ENCODE measurements at places on chromosomes 2 and 18.

GRCh38 chr2:215396595-215397313 lies 39.1 kb downstream of the FN1 start:
- no peak for DNase-seq

GRCh38 chr2:238940806-238941205 lies 92.9 kb downstream of the TWIST2 start:
- no peak for DNase-seq

GRCh38 chr2:113675875-113676274 lies 48.8 kb downstream of the RABL2A start:
- DNase-seq: no peak

DNA sequence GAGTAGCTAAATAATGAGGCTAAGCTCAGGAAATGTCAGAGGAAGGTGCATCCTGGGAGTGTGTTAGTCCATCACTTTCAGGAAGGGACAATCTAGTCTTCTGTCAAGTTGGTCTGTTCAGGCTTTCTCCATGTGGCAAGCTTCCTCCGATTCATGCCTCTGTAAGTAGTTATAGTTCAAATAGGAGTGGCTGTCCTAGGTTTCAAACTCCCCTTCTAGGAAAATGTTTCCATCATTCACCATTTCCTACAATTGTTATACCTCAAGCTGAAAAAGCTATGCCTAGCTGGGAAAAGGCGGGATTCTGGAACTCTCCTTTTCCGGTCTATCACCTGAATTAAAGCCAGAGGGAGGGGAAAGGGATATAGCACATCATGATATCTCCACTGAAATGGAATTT lies 287.7 kb upstream of the ZSWIM2 start:
- DNase-seq: no peak

- no peak for DNase-seq
Observed at GRCh38 chr18:55136258-55136657, 177.0 kb upstream of the CCDC68 start.

- DNase-seq: no peak
Observed at GRCh38 chr2:54880428-54880827, 157.0 kb downstream of the EML6 start.

GRCh38 chr2:62176801-62177200 lies 19.1 kb upstream of the B3GNT2 start:
- DNase-seq: no peak

DNA sequence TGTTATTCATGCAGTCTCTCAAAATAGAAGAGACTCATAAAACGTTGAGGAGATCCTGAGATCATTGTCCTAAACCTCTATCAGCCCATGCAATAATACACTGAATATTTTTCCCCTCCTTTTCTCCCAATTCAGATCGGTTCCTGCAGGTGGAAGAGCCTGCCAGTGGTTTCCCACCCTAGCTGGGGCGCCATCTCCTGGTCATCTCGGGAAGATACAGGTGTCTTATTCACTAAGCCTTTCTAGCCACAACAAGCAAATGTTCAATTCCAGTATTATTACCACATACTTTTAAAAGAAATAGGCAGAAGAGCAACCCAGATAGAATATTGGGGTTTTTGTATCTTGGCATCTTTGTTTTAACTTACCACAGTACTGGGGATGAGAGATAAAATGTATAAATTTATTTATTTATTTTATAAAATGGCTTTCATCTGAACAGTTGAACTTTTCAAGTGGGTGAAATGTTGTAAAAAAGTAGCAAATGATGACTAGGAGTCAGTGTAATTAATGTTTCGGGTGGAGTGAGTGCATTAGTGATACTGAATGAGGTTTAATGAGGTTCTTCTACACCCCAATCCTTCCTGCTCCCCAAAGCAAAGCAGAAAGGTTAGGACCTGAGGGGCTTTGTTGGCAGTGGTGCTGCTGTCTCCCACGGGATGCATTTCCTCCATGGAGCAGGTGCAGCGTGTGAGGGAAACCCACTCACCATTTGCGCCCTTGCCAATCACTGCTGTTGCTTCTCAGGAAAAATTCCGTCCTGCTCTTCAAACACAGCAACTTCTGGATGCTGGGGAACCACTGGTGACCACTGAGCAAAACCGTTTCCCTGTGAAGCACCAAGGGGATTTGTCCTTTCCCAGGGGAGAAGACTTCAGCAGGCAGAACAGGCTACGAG lies 147.1 kb upstream of the FHL2 start:
- DNase-seq: peak; percentile 39

GRCh38 chr2:120352696-120353590 lies 7.0 kb downstream of the INHBB start:
- no peak for DNase-seq

DNA sequence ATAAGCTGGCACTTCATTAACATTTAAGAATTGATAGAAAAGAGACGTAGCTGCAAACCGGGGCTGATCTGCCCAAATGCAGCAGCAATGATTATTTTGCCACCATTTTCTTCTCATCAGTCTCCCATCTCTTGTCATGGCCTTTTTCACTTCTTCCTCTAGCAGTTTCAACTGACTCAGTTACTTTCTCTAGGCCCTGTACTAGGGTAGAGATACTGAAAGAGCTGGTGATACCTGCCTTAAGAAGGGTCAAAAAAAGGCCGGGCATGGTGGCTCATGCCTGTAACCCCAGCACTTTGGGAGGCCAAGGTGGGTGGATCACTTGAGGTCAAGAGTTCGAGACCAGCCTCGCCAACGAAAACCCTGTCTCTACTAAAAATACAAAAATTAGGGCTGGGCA lies 127.4 kb downstream of the LTBP1 start:
- no peak for DNase-seq

- DNase-seq: no peak
Observed at GRCh38 chr18:21960189-21960588, 209.2 kb upstream of the GATA6 start.

DNA sequence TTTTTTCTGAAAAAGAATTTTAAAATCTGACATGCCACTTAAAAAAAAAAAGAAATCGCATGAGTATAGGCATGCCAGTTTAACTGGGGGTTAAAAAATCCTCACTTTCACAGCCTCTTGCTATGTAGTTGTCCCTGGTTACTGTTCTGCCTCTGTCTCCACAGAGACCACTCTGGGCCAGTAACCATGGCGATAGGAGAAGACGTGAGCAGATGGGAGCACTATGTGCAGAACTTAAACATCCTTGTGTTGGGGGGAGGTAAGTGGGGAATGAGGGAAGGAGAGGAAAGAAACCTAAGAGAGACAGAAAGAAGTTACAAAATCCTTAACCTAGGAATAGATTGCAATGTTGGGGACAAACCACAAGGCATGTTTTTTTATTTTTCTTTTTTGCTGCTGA lies 75.9 kb upstream of the CYRIA start:
- no peak for DNase-seq

GRCh38 chr2:237280229-237280628 lies 133.7 kb downstream of the COL6A3 start:
- DNase-seq: no peak

- no peak for DNase-seq
Observed at GRCh38 chr2:27441958-27442919, at the start of gene KRTCAP3. KRTCAP3 (plus strand) TSS chr2:27442381; CDS start chr2:27442413, 32 bp downstream.

DNA sequence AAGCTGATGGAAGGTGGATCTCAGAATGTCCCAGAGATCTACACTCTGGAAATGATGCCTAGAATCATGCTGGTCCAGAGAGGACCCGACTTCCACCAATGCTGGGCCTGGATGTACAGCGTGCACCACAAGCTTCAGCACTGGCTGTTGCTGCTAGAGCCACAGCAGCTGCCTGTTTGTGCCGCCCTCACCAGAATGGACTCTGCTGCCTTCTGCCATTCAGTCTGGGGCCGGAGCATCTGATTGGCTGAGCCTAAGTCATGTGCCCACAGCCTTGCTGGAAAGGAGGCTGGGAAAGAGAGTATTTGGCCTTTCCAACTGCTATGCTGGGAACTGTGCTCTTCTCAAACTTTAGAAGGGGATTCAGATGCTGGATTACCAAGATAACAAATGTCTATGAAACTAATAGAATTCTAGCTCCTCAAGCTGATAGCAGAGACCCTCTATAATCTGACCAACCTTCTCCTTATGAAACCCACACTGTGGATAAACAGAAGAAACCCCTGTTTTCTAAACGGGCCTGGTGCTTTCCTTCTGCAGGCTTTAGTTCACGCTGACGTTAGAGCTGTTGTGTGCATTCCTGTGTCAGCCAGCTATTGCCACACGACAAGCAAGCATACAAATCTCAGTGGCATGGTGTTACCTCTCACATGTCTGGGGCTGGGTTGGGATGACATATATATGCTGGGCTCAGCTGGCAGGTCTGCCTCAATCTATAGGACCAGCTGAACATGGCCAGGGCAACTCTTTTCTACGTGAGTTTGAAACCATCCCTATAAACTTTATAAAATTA lies 4.1 kb upstream of the LOXHD1 start:
- DNase-seq: no peak

- no peak for DNase-seq
Observed at GRCh38 chr2:6828299-6828584, 37.5 kb downstream of the CMPK2 start.

DNA sequence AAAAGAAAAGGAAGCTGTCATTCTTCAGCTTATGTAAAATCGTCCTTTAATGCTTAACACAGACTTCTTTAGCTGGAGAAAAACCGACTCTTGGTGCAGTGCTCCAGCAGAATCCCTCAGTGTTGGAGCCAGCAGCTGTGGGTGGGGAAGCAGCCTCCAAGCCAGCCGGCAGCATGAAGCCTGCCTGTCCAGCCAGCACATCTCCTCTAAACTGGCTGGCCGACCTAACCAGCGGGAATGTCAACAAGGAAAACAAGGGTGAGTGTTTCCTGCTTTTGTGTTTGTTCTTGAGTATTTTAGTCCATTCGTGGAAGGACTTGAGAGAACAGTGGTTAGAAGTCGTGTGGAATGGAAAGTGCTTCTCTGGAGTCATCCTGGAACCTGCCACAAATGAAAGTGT lies 38.9 kb downstream of the KDM3A start:
- DNase-seq: no peak

- no peak for DNase-seq
Observed at GRCh38 chr2:120556911-120557310, 178.8 kb upstream of the GLI2 start.

DNA sequence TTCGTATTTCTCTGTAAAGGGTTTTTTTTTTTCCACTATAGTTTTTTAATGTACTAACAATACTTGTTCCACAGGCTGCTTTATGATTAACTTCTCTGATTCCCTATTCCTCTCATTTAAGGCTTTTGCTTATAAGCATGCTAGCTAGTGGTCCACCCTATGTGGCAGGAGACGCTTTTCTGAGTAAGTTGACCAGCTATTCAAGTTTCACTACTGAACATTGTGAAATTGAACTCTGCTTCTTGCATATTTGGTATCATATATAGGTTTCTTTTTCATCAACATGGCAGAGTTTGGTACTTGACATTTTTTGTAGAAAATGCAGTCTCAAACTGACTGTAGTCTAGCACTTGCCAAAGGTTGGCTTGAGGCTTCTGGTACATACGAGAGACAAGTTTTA lies 74.2 kb downstream of the OTX1 start:
- DNase-seq: no peak

DNA sequence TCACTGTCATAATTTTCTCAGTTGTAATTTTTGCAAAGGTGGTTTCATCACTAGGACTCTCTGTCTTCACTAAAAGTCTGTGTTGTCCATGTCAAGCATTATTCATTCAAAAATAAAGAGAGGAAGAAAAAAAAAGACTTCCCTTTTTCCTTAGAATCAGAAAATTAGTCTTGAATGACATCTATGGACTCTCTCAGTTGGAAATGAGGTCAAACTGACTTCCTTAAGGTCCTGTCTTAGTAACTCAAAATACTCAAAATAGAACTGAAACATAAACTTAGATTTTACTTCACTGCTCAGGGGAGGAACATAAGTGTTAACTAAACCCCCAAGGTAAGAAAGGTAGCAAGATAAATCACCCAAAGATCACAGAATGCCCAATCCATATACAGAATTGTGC lies 2.2 kb upstream of the ZNF407 start:
- DNase-seq: no peak

GRCh38 chr2:8543383-8544170 lies 138.3 kb upstream of the ID2 start:
- DNase-seq: no peak

- no peak for DNase-seq
Observed at GRCh38 chr2:157254041-157254440, 3.5 kb upstream of the GALNT5 start.

DNA sequence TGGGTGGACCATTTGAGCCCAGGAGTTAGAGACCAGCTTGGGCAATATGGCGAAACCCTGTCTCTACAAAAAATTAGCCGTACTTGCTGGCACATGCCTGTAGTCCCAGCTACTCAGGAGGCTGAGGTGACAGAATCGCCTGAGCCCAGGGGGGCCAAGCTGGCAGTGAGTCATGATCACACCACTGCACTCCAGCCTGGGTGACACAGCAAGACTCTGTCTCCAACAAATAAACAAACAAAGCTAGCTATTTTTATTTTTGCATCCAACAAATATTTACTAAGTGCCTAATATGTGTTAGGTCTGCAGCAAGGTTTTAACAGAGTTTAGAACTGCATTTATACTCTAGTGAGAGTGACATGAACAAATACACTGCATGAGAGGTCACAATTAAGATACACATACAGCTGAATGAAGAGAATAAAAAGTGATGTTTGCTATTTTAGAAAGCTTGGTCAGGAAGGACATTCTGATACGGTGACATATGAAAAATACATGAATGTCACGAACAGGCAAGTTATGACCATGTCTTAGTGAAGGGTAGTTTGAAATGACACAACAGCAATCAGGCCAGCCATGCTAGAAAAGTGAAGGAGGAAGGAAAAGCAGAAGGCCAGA lies 83.2 kb upstream of the FRZB start:
- no peak for DNase-seq

DNA sequence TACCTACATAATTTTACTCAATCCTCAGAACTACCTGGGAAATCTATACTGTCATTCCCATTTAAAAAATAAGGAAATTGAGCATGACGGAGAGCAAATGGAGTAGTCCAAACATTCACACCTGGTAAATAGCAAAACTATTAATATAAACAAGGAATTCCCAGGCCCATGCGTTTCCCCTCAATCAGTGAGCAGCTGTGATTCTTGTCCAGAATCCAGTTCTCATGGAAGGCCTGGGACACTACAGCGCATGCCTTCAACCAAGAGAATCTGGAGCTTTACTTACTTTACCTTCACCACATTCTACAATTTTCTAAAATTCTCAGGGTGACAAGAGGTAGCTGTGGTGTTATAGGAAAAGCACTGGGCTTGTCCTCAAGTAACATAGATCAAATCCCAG lies 259.0 kb downstream of the LRATD1 start:
- no peak for DNase-seq

DNA sequence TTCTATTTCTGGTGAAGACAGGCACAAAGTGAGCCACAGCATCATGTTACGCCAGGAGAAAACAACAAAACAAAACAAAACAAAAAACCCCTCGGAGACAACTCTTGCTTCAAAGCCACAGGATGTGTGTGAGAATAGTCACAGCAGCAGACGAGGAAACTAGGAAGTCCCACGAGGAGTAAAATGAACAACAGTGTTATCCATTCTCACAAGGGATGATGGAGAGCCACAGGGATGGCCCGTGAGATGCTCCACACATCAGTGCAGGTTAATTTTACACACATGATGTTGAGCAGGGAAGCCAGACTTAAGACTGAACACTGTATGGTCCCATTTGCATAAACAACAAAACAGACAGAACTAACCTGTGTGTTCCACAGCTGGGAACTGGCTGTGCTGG lies 128.5 kb upstream of the TMEM18 start:
- no peak for DNase-seq

Measured in stimulated activated CD8-positive, alpha-beta memory T cell treated with anti-CD3 and anti-CD28 coated beads, Interleukin-15, amount 100 ng/mL, for 1 hour (primary cell).